Spinal cord (tissue), 10 donors: ENCODE measurements at places on chromosomes 5 and 9. TPM values are rescaled to one million over a fixed set of nuclear protein-coding genes. Genes with fewer than 3 reads are reported as not detected.
A peak's percentile ranks its signal among the peaks of the same experiment; 100 is the strongest.

Gene TSPAN17
- total RNA-seq: 20.8 TPM

Gene MSANTD3
- 30.5 TPM for total RNA-seq

Gene BBLN
- 144 TPM for total RNA-seq

Gene SPINK4
- total RNA-seq: not detected

GRCh38 chr9:125948887-125949596 is 201.9 kb downstream of the PBX3 start:
- no peak for DNase-seq

GRCh38 chr5:433836-434235 is 9.1 kb upstream of the EXOC3 start:
- no peak for DNase-seq

DNA sequence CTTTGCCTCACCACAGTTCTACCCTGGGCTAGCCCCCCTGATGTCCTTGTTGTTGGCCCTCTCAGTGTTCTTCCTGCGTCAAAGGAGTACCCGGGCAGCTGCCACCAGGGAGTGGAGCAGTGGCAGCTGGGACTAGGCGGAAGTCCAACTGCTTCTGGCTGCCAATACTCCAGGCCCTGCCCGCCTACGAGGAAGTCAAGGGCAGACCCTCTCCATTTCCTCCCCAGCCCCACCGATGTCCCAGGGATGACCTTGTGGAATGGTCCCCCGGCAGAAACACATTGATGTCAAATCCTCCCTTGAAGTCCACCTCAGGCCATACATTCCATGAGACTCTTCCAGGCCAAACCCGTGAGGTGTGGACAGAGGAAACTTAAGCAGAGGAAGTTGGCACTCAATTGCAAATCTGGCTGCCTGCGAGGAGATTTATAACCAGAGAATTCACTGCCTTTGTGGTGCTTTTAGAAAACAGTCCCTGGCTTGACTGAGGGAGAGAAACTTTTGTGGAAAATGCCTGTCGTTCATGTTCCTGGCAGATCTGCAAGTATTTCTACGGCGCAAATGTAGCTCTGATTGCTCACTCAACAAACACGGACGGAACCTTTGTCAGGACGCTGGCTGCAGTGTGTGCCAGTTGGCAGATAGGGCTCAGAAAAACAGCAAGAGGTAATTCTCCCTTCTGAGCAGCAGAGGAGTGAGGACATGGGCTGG is 339.7 kb downstream of the RAB3C start:
- DNase-seq: peak; percentile 70

- no peak for DNase-seq
These were observed 73.8 kb downstream of the JAKMIP2 start for GRCh38 chr5:147708708-147709107.
